ENCODE measurements at places on chromosomes 2 and 18. TPM values are rescaled to one million over a fixed set of nuclear protein-coding genes. Genes with fewer than 3 reads are reported as not detected.

The RAD51AP2 gene
- not detected for total RNA-seq

The RNF181 gene
- total RNA-seq: 166 TPM

- no peak for DNase-seq
These were observed 6.6 kb upstream of the CDH2 start for GRCh38 chr18:28183418-28184078.

GRCh38 chr2:71216501-71216900, 10.4 kb downstream of the PAIP2B start:
- DNase-seq: no peak

- DNase-seq: no peak
These were observed 126.7 kb downstream of the DDX1 start for GRCh38 chr2:15718103-15718943.

- no peak for DNase-seq
These were observed 377.8 kb upstream of the POU3F3 start for GRCh38 chr2:104476075-104476474.

DNA sequence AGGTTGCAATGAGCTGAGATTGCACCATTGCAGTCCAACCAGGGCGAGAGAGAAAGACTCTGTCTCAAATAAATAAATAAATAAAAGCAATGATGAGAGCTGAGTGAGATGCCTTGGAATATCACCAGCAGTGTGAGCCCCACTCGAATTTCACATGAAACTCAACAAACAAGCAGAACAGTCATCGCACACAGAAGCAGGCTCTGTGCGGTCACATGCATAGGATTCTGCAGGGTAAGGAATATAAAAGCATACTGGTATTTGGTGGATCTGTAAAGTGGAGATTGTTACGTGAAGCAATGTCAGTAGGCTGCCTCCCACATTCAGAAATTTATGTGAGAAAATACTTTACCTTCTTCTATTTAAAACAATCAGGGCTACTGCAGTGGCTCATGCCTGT, 18.0 kb upstream of the AP1S3 start:
- no peak for DNase-seq

- DNase-seq: no peak
These were observed 14.1 kb downstream of the EMX1 start for GRCh38 chr2:72931280-72931910.

DNA sequence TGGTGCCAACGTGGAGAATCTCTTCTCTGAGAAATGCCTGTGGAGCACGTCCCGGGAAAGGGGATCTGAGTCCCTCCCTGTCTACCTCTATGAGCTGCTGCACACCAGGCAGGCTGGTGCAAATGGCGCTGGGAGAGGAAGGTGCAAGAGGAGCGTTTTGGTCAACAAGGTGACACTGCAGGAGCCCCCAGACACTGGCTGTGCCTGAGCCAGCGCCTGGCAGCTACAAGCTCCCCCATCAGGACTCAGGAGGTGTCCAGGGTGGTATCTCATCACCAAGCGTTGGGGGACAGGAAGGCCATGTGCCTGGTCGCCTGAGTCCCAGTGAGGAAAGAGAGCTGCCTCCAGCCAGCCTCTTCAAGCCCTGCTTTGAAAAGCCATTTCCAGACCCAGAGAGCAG, 173.4 kb downstream of the TNS1 start:
- no peak for DNase-seq

GRCh38 chr2:56693501-56693900, 509.7 kb downstream of the CCDC85A start:
- no peak for DNase-seq

GRCh38 chr2:188272121-188272520, 19.6 kb upstream of the GULP1 start:
- DNase-seq: no peak
